Osteoblast (primary cell): ENCODE measurements at places on chromosomes 2 and 18. TPM values are rescaled to one million over a fixed set of nuclear protein-coding genes. Genes with fewer than 3 reads are reported as not detected.

Gene AMER3
- total RNA-seq = not detected in 2 replicates

Gene AOX1
- total RNA-seq = 76.4 and 87.8 TPM in 2 replicates

GRCh38 chr18:13577091-13577697, 149.2 kb downstream of the FAM210A start:
- no peak overlapping the region for H3K4me3 ChIP-seq
- H3K4me1 ChIP-seq = peaks cover 2% of the 10 kb centered on the region
- DNase-seq = peak; percentile 90
- H3K27me3 ChIP-seq = peaks cover 8% of the 10 kb centered on the region
- H3K27ac ChIP-seq = no peak overlapping the region

- no peaks in the 10 kb centered on the region for H3K36me3 ChIP-seq
- no peaks in the 10 kb centered on the region for H3K27me3 ChIP-seq
- no peak overlapping the region for H3K27ac ChIP-seq
- H3K4me3 ChIP-seq = no peak overlapping the region
- no peak for DNase-seq
- H3K4me1 ChIP-seq = peaks cover 17% of the 10 kb centered on the region
Observed at GRCh38 chr2:161028581-161028980, 131.6 kb upstream of the TANK start.

DNA sequence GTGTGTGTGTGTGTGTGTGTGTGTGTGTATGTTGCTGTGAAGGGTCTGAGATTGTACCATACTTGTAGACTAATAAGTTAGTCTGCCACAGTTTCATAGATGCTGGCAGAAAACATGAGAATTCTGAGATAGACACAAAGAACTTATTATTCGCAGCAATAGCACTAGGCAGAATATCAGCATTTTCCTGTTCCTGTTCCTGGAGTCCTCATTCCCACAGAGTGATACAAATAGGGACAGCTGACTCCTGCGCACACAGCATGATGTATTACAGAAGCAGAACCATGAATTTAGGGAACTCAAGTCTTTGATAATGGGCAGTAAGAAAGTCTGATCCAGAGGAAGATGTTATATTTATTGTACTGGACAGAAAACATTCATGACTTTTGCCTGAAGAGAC, 1466.3 kb downstream of the DPP10 start:
- H3K36me3 ChIP-seq = no peaks in the 10 kb centered on the region
- no peak overlapping the region for H3K4me3 ChIP-seq
- DNase-seq = no peak
- no peak overlapping the region for H3K27ac ChIP-seq
- H3K27me3 ChIP-seq = no peaks in the 10 kb centered on the region
- H3K4me1 ChIP-seq = no peaks in the 10 kb centered on the region

DNA sequence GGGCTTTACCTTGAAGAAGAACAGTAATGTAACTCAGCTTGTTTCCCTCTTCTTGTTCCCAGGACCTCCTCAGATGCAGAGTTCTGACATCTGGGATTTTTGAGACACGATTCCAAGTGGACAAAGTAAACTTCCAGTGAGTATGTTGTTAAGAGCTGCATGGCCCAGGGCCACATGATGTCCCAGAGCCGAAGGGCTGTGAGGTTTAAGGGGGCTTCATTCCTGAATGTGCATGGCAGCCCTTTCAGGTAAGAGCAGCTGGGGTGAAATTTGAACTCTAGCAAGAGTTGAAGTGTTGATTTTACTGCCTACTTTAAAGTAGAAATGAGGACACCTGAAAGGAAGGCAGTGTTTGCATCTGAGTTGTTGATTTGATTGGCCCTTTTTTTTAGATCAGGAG, 13.3 kb downstream of the CHMP1B start:
- no peak overlapping the region for H3K4me3 ChIP-seq
- no peaks in the 10 kb centered on the region for H3K27me3 ChIP-seq
- no peaks in the 10 kb centered on the region for H3K36me3 ChIP-seq

- no peak for DNase-seq
- H3K4me1 ChIP-seq = peaks cover 6% of the 10 kb centered on the region
- no peak overlapping the region for H3K4me3 ChIP-seq
- H3K27me3 ChIP-seq = no peaks in the 10 kb centered on the region
Observed at GRCh38 chr2:112886291-112886690, 24.7 kb upstream of the IL37 start.

DNA sequence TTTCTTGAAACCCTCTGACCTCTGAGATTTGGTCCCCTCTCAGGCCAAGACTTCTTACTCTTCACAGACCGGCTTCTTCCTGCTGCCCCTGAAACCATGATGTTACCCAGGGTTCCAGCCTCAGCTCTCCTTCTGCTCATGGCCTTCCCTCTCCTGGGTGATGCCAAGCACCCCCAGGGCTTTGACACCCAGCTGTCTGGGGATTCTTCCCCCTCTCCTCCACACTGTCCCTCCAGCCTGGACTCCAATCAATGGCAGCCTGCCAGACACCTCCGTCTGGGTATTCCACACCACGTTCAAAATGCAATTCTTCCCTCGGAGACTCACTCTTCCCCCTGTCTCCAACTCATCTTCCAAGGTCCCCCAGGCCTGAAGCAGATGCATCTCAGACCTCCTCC, 25.0 kb downstream of the SPP2 start:
- peaks cover 10% of the 10 kb centered on the region for H3K27me3 ChIP-seq
- no peak overlapping the region for H3K27ac ChIP-seq
- no peak for DNase-seq
- H3K4me1 ChIP-seq = no peaks in the 10 kb centered on the region
- H3K4me3 ChIP-seq = no peak overlapping the region
